ENCODE measurements at places on chromosomes 12 and 14. TPM values are rescaled to one million over a fixed set of nuclear protein-coding genes. Genes with fewer than 3 reads are reported as not detected.

DNA sequence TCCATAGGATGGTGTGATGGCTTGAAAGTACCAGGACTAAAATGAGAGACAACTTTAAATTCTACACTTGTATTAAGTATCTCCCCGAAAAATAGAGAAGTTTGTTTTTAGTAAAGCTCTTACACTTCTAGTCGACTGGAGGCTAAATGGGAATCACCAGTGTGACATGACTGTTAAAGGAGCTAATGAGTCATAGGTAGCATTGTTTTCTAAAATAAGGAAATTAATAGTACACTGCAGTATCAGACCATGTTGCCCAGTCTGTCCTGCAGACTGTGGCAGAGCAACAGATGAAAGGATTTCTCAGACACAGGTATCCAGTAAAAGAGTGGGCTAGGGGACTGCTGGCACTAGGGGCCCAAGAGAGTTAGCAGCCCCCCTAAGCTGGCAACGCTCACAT is 140.1 kb downstream of the TMEM117 start:
- no peaks in the 10 kb centered on the region for H3K4me1 ChIP-seq
- no peak overlapping the region for H3K4me3 ChIP-seq
- no peaks in the 10 kb centered on the region for H3K36me3 ChIP-seq
- H3K27me3 ChIP-seq = no peaks in the 10 kb centered on the region
- H3K27ac ChIP-seq = no peak overlapping the region

DNA sequence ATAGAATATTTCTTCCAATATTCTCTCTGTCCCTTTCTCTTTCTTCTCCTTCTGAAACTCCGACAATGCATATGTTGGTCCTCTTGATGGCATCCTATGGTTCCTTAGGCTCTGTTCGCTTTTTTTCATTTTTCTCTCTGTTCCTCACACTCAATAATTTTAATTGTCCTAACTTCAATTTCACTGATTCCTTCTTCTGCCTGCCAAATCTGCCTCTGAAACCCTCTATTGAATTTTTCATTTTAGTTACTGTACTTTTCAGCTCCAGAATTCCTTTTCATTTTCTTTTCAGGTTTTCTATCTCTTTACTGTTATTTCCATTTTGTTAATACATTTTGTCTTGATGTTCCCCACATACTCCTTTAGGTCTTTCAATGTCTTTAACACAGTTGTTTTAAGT is 67.0 kb upstream of the TTC7B start:
- H3K27ac ChIP-seq = no peak overlapping the region
- peaks cover 3% of the 10 kb centered on the region for H3K36me3 ChIP-seq
- H3K27me3 ChIP-seq = no peaks in the 10 kb centered on the region
- no peak for DNase-seq
- no peaks in the 10 kb centered on the region for H3K4me1 ChIP-seq

DNA sequence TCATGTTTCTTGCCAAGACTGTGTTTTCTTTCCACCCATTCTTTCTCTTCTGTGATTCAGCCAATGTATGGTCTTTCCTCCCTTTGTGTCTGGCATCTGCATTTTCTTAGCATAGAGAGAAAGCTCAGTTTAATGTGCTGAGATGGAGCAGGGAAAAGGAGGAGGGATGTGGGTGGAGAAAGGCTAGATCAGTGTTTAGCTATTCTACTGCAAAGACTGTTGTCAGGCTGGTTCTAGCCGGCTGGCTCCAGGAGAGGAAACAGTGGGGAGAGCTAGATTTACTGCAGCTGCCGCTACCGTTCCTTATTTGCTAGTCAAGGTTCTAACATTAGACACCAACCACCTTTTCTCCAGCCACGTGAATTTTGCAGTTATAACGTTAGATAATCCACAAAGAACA is 5.2 kb upstream of the RIMKLB start:
- no peaks in the 10 kb centered on the region for H3K36me3 ChIP-seq
- peak overlapping the region; percentile 38 for H3K27ac ChIP-seq
- no peak for DNase-seq
- H3K4me3 ChIP-seq = no peak overlapping the region
- H3K27me3 ChIP-seq = no peaks in the 10 kb centered on the region

GRCh38 chr14:57871459-57872080 is 5.7 kb upstream of the SLC35F4 start:
- H3K4me3 ChIP-seq = no peak overlapping the region
- H3K4me1 ChIP-seq = no peaks in the 10 kb centered on the region
- H3K36me3 ChIP-seq = no peaks in the 10 kb centered on the region

LALBA gene
- total RNA-seq = not detected

All from osteocyte (in vitro differentiated cells).